ENCODE measurements at places on chromosomes 2 and 18. TPM values are rescaled to one million over a fixed set of nuclear protein-coding genes. Genes with fewer than 3 reads are reported as not detected.

PLGLB2 gene
- total RNA-seq: 0.05 TPM

ANKMY1 gene
- total RNA-seq: 7.1 TPM

RAD51AP2 gene
- not detected for total RNA-seq

RHOB gene
- 102 TPM for total RNA-seq

CNGA3 gene
- total RNA-seq: not detected

TNS1 gene
- total RNA-seq: 2.6 TPM

M1AP gene
- not detected for total RNA-seq

DCDC2C gene
- not detected for total RNA-seq

EMILIN2 gene
- 1.2 TPM for total RNA-seq

AQP12A gene
- not detected for total RNA-seq

C2orf66 gene
- not detected for total RNA-seq

ALPG gene
- total RNA-seq: not detected

DNA sequence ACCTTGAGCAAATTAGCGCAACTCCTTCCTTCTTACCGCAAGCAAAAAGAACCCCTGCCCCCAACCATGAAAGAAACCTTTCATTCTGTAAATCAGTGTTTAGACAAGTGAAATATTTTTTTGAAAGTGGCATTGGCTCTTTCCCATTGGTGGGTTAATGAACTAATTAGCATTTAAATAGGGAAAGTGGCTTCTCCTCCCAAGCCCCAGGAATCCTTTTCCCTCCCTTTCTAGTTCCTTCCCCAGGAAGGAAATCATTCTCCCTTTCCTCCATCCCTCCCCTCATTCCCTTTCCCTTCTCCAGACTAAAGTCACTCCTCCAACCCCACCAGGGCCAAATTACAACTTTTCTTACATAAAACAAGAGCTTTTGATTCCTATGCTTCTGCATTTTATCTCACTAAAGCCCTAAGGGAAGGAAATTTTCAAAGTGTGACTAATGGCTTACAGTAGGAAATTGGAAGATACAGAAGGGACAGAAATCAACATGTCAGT is 22.9 kb upstream of the TYMS start:
- DNase-seq: peak; percentile 84

DNA sequence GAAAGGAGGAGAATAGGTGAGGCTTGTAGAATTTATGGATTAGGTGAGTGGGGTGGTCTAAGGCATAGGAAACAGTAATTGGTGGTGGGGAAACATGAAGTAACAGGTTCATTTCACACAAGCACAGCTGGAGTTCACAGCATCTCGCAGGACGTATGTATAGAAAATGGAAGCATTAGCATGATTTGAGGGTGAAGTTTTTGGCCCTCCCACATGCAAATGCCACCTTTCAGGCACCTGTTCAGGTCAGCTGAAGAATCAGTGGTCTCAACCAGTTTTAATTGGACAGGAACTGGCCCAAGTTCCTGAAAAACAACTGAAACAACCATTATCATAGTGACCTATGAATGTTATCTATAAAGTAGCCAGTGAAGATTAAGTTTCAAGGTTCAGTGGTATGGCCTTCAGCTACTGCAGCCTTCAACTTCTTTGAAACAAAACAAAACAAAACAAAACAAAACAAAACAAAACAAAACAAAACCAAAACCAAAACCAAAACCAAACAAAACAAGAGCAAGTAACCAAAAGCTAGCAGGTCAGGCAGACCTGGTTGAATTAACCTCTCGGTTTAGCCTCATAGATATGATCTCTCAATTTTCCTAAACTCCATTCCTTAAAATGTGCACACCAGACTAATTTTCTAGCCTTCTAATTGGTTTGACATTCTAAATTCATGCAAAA is 102.1 kb upstream of the SPHKAP start:
- no peak for DNase-seq

GRCh38 chr2:239316562-239317465 is 84.0 kb downstream of the HDAC4 start:
- no peak for DNase-seq

GRCh38 chr2:31318361-31319336 is 84.7 kb downstream of the EHD3 start:
- DNase-seq: peak; percentile 90

DNA sequence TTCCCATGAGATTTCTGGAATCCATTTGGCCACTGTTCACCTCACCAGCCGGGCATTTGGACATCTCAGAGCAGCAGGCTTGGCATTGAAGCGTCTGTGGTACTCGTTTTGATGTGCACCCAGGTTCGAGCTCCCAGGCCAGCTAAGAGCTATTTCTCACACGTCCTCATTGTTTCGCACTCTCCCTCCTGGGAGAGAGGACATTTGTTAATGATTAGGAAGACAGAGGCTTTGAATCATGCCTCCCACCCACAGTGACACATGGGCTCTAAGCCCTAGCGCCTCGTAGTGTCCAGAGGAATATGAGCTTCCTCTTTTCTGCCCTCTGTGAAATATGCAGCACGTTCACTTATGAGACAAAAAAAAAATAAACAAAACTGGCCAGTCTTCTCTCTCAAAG is 361.8 kb downstream of the RND3 start:
- peak; percentile 72 for DNase-seq

- DNase-seq: no peak
Measured at GRCh38 chr2:127275356-127275755, 18.6 kb downstream of the ERCC3 start.

DNA sequence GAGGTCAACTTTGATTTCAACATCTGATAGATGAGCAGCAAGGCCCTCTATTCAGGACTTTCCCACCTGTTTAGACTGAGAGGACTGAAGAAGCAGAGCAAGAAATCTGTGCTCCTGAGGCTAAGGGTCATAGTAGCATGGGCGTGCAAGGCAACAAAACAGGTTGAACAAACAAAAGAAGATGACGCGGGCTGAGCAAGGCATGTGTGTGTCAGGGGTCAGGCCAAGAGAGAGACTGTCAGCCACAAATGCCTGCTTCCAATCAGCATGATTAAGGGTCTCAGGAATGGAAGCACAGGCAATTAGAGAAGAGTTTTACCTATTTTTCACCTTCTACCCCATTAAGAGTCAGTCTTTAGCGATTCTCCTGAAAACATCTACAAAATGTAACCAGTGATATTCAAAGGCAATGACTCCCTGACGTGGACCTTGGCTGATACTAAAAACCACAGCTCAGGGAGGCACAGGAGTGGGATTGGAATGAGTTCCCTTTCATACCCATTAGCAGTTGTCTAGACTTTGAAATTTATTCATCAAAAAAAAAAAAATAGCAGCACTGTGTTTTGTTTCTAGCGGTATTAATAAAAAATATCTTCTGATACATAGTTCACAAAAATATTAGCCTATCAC is 81.9 kb downstream of the DYNAP start:
- DNase-seq: peak; percentile 8

- no peak for DNase-seq
Measured at GRCh38 chr2:220786216-220786615, 785.9 kb downstream of the EPHA4 start.

- no peak for DNase-seq
Measured at GRCh38 chr2:229041691-229042090, 229.4 kb downstream of the PID1 start.

GRCh38 chr2:184598002-184598315 is 370 bp upstream of the ZNF804A start:
- DNase-seq: no peak

DNA sequence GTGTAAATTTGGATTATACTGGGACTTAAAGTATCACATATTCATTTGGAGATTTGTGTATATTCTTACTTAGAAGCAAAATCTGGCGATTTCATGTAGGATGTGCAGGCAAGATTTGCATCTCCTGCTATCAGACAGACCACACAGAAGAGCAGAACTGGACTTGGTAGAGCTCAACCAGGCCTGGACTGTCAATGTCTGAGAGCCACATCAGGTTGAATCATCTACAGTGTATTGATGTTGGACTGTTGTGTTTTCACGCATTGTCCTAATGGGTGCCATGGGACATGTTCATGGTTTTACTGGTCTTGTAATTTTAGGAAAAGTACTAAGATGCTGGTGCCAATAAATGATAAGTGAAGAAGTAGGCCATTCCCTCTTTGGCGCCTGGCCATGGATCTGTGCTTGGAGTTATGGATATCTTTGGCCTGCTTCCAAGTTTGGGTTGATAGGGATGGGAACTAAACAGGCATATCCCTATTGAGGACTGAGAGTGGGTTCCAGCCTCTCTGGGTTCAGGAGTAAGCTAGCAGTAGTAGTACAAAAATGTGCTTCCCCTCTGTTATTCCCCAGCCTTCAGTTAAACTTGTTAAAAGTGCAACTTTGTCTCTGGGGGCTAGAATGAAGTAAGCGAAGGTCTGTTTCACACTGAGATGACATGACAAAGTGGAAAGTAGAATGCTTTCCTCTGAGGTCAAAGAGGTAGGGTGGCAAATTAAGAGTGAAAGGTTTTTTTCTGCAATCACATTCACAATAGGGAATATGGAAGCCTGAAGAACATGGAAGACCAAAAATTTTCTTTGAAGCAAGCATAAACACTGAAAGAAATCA is 49.2 kb upstream of the NEMP2 start:
- DNase-seq: no peak

DNA sequence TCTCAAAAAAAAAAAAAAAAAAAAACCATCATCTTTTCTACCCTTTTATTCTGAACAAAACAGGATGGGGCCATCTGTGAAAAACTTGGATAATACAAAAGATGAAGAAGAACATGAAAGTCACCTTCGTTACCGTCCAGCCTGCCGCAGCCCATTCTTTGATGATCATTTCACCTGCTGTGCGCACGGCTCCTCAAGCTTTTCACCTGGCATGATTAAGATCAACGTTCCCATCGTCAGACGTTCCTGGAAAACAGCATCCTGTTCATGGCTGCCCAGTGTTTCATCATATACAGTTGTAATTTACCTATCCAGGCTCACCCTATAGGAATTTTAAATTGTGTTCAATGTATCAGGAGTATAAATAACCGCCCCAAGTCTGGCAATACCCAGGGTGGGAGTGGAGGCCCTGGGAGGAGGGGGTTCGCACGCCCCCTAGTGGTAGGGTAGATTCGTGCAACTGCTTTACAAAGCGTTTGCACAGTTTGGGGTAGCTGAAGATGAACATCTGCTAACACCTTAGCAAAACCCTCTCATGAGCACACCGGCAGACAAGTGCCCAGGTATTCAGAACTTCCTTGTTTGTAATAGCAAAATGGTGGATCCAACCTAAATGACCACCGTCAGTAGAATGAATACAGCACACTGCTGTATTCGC is 49.0 kb upstream of the GLI2 start:
- no peak for DNase-seq

GRCh38 chr18:36075862-36076587 is 8.7 kb upstream of the RPRD1A start:
- DNase-seq: peak; percentile 87

DNA sequence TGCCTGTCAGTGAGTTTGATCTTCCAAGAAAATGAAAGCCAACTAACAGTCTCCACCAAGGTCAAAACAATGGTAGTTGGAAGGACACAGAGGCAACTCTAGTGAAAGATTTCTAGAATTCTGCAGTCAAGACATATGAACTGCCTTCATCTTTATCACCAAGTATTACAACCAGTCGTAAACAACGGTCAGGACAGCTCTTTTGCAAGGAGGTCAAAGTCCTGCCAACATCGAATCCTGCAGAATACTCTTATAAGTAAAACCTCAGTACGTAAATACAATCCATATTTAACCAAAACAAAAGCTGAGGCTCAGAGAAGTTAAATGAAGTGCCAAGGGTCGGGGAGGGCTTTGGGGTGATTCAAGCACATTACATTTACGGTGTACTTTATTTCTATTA is 3.1 kb downstream of the FEZ2 start:
- no peak for DNase-seq

DNA sequence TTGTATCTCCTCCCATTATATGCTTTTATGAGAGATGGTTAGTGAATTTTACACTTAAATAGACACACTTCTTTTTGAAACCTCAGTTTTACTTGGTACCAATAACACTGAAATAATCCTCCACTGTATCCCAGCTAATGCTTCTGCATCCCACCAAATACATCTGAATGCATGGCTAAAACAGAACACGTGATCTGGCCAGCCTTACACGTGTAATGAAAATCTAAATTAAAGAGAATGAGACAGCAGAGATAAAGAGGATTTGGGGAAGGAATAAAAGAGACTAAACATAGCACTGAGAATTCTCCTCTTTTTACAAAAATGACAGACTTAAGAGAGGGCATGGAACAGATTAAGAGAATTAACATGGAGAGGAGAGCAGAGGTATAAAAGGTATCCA is 612.2 kb downstream of the NRXN1 start:
- DNase-seq: no peak

DNA sequence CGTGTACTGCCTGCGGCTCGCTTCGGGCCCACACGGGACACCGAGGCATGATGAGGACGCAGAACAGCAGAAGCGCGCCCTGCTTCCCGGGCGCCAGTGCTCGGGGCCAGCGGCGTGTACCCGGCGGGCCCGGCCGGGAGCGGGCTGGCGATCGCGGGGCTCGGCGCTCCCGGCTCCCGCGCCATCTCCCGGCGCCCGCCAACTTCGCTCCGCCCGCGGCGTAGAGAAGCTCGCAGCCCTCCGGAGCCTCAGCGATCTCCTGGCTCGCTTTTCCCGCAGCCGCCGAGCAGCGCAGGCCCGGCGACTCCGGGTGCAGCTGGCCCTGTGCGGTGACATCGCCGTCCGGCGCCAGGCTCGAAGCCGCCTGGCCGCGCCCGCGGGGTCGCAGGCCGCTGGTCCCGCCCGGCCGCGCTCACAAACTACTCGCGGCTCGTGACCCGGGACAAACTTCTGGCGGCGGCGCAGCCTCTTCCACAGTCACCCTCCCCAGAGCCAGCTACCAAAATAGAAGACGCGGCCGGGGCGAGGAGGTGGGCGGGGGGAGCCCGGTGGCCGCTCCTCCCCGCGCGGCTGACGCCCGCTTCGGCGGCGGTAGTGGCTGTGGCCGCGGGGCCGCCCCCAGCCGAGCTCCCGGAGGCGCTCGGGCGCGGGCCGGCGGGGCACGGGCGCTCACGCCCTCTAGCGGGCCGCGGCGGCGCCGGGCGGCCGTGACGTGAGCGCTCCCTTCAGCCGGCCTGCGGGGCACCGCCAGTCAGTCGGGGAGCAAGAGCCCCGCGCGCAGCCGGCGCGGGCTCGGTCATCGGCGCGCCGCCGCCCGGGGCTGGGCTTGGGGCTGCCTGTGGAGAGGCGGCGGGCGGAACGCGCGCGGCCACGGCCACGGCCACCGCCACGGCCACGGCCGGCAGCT is at the start of gene PTPRM:
PTPRM (plus strand) TSS at position 750 of the 907 bp plus-strand sequence. CDS start 503 bp downstream, outside the sequence.
- DNase-seq: no peak
